Right lung (tissue), 10 donors: ENCODE measurements at places on chromosomes 16 and 17. TPM values are rescaled to one million over a fixed set of nuclear protein-coding genes. Genes with fewer than 3 reads are reported as not detected.

Gene PRM3
- polyA plus RNA-seq: not detected

Gene VAT1L
- polyA plus RNA-seq: 7.7 TPM

Gene PPP1R1B
- polyA plus RNA-seq: 60.5 TPM

Gene NOG
- polyA plus RNA-seq: 0.74 TPM

Gene MYADML2
- polyA plus RNA-seq: 1.2 TPM

Gene PRRT2
- 16.1 TPM for polyA plus RNA-seq

Gene KRTAP3-2
- polyA plus RNA-seq: not detected

Gene CPHXL2
- polyA plus RNA-seq: 0.23 TPM

Gene PRCD
- polyA plus RNA-seq: 9.2 TPM

Gene PRSS33
- polyA plus RNA-seq: 0.33 TPM

Gene PRR35
- not detected for polyA plus RNA-seq

Gene CES1
- 129 TPM for polyA plus RNA-seq

Gene PIK3R6
- polyA plus RNA-seq: 2.1 TPM

Gene APOBR
- 1.7 TPM for polyA plus RNA-seq

Gene TNFRSF13B
- not detected for polyA plus RNA-seq

Gene TEX19
- not detected for polyA plus RNA-seq

Gene NGFR
- polyA plus RNA-seq: 8.1 TPM

Gene P2RX5
- polyA plus RNA-seq: 1.8 TPM

Gene FAM171A2
- 25.5 TPM for polyA plus RNA-seq

Gene GPRC5C
- polyA plus RNA-seq: 61.0 TPM

Gene SMTNL2
- 20.1 TPM for polyA plus RNA-seq

Gene SGCA
- 3.1 TPM for polyA plus RNA-seq

Gene ZNF385C
- 3.0 TPM for polyA plus RNA-seq

Gene WNT9B
- polyA plus RNA-seq: 0.31 TPM

Gene SLC5A10
- 0.59 TPM for polyA plus RNA-seq

Gene SCNN1B
- 2.3 TPM for polyA plus RNA-seq

Gene TMEM238L
- polyA plus RNA-seq: not detected

Gene TBC1D16
- polyA plus RNA-seq: 36.4 TPM

Gene KRT31
- polyA plus RNA-seq: not detected

Gene PRAC2
- not detected for polyA plus RNA-seq

Gene CRISPLD2
- polyA plus RNA-seq: 19.0 TPM

Gene PTX4
- not detected for polyA plus RNA-seq

Gene SGSM2
- polyA plus RNA-seq: 103 TPM

Gene SCARF1
- polyA plus RNA-seq: 20.4 TPM

Gene DNASE1L2
- polyA plus RNA-seq: 0.77 TPM

Gene EME1
- 12.1 TPM for polyA plus RNA-seq

Gene PIPOX
- 2.1 TPM for polyA plus RNA-seq

Gene SPOP
- polyA plus RNA-seq: 74.8 TPM

Gene ARL5C
- polyA plus RNA-seq: 0.48 TPM

Gene GCSH
- polyA plus RNA-seq: 95.7 TPM

Gene NXN
- polyA plus RNA-seq: 62.6 TPM

Gene CCL17
- not detected for polyA plus RNA-seq

Gene NPW
- polyA plus RNA-seq: 2.5 TPM
